Left ventricle myocardium inferior (tissue), 1 donor: ENCODE measurements at places on chromosomes 7 and 10.

- DNase-seq: peak; percentile 86
These were observed at the start of gene HTRA1 for GRCh38 chr10:122461367-122461728. HTRA1 (plus strand) TSS chr10:122461553; CDS start chr10:122461653, 100 bp downstream.

GRCh38 chr7:24199978-24200377 is 84.0 kb upstream of the NPY start:
- DNase-seq: no peak

DNA sequence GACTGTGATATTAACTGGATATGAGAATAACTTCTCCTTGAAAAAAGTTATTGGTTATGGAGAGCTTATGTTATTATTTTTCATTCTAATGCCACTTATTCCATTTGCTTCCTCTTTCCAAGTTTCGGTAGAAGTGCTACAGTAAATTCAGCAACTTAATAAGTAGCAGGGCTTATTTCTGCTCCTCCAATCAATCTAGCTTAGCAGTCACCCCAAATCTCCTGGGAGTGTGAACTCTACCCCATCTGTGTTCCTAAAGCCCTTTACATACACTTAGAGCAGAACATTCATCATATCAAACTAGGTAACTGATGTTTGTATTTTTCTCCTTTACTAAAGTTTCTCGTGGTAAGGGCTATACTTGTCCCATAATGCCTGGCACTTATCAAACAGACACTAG is 8.7 kb downstream of the ARL3 start:
- no peak for DNase-seq

- DNase-seq: no peak
These were observed 275.9 kb downstream of the SKAP2 start for GRCh38 chr7:26588511-26588910.

DNA sequence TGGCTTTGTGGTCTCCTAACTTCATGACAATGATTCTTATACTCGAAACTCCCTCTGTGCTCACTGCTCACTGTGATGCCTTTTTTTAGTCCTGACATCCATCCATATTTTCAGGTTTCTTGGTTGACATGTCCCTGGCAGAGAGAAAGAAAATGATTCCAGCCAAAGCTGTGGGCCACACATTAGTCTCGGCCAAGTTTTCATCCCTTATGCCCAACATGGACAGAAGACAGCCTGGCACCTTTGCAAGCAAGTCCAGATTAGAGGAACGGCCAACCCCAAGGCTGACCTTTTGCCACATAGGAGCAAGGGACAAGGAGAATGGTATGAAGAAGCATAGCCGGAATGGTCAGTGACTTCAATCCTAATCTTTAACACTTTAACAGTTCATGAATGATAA is 8.7 kb upstream of the OPALIN start:
- no peak for DNase-seq

GRCh38 chr10:82564353-82565196 is 689.6 kb downstream of the NRG3 start:
- no peak for DNase-seq

DNA sequence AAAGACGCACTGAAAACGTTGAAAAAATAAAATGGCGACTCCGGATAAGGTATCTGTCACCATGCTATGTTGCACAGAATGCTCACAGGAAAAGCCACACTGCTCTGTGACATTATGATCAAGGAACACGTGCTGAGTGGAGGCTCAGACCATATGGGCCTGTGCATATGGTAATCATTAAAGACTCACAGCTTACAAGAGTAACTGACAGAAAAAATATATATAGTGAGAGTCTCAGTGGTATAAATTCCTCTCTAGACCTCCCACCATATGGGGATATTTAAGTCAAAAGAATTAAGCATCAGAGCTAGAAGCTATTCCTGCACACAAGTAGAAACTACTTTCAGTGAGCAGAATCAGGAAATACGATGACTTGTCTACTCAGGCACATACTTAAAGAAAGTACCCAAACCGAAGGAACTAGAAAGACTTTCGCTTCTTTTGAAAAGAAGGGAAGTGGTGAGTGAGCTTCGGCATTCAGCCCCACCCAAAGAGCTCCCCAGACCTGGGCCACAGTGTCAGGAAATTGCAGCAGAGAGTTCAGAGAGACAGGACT is 65.1 kb upstream of the MPP7 start:
- DNase-seq: peak; percentile 16

- DNase-seq: no peak
These were observed 1.8 kb downstream of the CLIP2 start for GRCh38 chr7:74290981-74291441.

- no peak for DNase-seq
These were observed 840.3 kb downstream of the CNTNAP2 start for GRCh38 chr7:146956853-146957252.

DNA sequence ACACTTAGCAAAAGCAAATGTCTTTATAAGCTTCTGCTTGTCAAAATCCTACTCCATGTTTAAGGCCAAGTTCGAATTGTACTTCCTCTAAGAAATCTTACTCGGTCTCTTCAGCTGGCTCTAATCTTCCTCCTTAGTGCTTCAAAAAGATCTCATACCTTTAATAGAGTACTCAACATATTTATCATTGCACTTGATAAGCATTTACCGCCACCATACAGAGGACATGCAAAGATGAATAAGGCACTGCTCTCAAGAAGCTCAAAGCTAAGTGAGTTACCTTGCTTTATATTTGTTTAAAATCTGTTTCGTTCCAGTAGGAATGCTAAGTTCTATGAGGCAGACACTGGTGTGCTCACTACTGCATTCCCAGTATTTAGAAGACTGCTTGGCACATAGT is 61.9 kb upstream of the DNAJB12 start:
- no peak for DNase-seq
